GM12878 (cell line): ENCODE measurements at places on chromosomes 2 and 18. TPM values are rescaled to one million over a fixed set of nuclear protein-coding genes. Genes with fewer than 3 reads are reported as not detected.

- peak; percentile 28 for DNase-seq
These were observed 41.2 kb downstream of the RPL37A start for GRCh38 chr2:216539791-216540241.

DNA sequence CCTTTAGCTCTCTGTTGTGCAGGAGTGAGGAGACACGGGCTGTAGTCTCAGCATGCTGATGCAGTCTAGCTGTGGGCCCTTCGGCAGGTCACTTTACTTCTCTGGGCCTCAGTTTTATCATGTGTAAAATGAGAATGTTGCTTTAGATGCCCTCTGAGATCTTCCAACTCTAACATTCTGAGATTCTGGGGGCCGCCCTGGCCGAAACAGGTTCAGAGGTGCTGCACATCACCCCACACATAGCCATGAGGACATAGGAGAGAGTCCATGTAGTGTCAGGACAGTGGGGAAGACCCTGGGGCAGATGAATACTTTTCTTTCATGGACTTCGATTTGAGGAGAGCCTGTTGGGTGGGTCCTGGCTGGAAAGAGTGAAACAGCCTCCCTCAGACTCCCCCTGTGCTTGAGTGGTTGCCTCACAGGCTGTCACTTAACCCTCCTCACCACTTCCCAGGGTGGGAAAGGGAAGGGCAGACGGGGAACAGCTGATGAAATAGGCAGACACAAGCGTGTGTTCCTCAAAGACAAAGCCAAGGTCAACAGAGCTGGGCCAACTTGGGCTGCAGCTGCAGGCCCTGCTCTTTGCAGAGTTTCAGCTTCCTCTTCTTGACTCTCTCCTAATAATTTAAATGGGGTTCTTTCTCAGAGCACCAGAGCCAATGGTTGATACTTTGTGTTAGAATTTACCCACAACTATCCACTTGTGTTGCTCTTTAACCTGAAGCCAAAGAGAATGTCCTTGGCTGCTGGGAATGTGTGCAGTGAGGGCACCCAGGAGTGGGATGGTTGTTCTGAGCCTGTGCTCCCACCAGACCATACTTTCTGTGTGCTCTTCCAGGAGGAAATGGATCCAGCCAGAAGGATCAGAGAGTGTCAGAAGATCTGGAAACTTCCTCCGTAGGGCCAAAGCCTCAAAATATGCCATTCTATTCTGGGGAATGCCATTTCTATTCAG lies 14.7 kb upstream of the MRPL33 start:
- no peak for DNase-seq

GRCh38 chr2:84980263-84980983 lies 9.5 kb downstream of the KCMF1 start:
- DNase-seq: no peak

DNA sequence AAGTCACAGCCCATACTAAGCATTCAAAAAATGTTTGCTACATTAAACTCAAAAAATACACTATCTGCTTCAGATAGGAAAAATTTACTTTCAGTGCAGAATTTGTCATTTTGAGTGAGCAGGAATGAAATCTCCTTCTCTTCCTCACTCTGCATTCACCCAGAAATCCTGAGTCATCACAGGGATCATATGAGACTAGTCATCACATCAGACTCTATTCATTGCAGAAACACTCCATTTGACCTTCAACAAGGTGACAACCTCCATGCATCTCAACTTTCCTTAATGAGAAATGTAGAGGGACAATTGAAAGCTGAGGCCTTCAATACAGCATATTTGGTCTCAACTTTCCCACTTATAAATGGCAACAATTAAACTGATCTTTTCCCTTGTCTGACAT lies 130.4 kb upstream of the CYP26B1 start:
- DNase-seq: no peak

DNA sequence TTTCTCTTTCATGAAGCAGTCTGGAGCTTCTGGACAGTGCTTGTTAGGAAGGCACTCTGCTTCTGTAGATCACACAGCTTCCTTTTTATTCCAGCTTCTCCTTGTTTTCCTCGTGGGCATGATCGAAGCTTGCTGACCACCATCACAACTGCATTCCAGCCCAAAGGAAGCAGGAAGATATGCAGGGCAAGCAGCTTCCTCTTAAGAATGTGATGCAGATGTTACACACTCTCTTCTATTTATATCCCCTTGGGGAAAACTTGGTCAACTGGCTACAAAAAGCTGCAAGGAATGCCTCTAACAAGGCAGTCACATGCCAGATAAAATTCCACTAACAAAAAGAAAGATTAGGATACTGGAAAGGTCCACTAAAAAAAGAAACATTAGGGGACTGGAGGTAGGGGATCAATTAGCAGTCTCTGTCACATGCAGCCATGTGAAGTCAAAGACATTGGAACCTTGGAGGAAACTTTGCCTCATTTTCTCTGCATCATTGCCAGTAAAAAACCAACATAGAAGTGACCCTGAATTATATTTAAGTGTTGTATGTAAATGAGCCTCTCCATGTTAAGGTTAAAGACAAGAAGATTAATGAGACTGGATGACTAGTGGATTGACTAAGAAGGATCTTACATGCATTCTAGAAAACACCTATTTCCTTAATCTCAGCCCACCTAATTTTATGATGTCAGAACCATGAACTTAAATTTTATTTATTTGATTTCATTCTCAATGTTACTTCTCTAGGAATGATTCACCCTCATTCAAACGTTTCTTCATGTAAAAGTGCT lies 98.3 kb downstream of the NAB1 start:
- no peak for DNase-seq

ABCG5 gene
- total RNA-seq: not detected in 2 replicates
